ENCODE measurements at places on chromosomes 3 and 15.

DNA sequence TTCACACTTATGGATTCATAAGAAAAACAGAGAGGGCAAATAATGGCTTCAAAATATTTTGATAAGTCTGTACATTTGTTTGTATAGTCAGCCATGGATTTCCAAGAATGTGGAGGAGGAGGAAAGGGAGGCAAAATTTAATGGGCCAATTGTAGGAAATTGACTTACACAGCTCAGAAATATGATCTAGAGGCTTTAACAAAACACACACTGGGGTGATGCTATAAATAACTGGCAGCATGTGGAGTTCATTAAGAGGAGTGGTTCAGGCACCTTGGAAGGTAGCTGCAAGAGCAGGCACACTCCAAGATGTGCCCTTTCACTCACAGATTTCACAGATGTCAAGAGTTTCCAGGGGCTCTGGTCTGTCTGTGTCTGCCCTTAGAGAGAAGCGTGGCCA, 193.4 kb upstream of the RASGRP1 start:
- no peak for DNase-seq

DNA sequence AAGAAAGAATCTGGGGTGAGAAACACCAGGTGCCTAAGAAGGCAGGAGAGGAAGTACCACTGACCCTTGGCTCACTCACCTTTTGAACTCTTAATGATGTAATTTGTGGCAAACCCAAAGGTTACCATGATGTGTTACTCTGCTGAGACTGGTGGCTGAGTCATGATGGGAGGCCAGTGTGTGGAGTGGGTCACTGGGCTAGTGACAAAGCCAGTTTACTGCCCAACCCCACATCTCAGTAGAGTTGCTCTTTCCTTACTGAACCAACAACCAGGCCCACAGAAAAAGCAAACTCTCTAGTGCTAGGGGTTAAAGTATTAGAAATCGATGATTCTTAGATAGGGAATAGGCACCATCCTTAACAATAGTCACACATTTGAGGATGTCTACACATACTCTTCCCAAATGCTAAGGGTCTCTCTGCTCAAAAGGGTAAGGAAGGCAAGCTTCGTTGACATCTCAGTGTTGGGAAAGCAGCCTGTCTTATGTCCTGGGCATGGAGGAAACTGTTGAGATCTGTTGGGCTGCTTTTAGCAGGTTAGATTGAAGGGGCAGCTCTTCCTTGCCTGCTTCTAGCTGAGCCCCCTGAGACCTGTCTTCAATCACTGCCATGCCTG, 3.1 kb downstream of the RBP2 start:
- no peak for DNase-seq

GRCh38 chr3:42184651-42185443, 81.1 kb downstream of the CCK start:
- no peak for DNase-seq

DNA sequence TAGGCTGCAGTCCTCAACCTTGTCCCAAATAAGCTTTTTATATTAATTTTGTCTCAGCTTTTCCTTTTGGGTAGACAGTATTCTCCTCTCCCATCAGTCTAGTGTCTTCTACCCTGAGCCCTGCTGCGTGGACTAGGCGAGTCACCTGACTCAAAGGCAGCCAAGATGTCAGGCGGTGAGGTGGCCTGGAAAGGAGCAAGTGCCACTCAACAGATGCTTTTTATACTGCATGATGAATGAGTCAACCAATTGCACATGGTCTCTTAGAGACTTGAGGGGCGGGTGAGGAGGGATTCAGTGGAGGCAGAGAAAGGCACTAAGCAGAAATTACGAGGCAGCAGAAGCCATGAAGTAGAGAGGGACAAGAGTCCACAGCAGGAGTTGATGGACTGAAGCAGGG, 95.9 kb downstream of the FRMD4B start:
- DNase-seq = no peak

- no peak for DNase-seq
Measured at GRCh38 chr3:152496286-152496685, 227.6 kb downstream of the MBNL1 start.

DNA sequence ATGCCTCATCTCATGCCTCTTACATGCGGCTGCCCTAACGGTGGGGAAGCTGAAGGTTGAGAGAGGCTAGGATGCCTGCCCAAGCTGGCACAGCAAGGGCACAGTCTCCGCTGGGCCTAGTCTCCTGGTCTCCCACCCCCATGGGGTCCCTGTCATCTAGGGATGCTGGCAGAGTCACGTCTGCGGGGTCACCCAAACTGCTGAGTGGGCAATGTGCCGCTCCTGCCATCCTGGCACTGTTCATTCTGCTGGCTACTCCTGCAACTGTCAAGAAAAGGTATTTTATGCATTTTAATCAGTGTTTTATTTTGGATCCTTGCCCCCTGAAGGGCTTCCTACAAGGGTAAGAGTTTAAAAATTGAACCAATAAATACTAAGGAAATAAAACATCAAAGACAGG, 12.8 kb downstream of the LINGO1 start:
- no peak for DNase-seq

Data from coronary artery (tissue), 2 donors.